ENCODE measurements at places on chromosomes 4 and X.

GRCh38 chr4:118910221-118910620, 21.6 kb downstream of the SYNPO2 start:
- no peak for DNase-seq

- no peak for DNase-seq
Observed at GRCh38 chr4:140236654-140237169, 82.7 kb upstream of the MAML3 start.

DNA sequence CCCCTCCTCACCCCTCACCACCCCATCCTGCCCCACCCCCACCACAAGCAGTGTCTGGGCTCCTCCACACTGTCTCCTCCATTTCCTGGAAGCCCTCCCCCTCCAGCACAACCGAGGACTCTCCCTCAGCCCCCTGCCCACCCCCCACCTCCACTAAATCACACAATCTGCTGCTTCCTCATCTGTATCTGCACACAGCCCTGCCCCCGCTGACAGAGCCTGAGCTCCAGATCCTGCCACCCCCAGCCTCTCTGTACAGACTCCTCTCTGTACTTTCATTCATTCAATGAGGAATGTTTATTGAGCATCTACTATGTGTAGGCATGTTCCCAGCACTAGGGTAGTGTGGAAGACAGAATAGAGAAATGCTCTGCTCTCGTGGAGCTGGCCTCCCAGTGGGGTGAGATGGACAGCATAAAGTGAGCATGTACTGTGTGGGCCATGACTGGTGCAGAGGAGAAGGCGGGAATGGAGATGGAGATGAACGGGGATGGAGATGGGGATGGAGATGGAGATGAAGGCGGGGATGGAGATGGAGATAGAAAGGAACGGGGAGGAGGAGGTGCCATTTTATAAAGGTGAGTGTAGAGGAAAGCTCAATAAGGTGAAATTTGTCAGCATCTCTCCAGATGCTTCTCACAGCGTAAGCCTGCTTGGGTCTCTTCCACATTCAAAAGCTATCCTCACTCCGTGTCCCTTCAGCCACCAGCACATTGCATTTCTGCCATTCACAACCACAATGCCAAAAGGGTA, 2.5 kb upstream of the PPP2R2C start:
- DNase-seq: no peak

GRCh38 chrX:74781507-74782034, 143.7 kb downstream of the NEXMIF start:
- no peak for DNase-seq

- no peak for DNase-seq
Observed at GRCh38 chrX:40273356-40274050, 175.7 kb upstream of the BCOR start.
